ENCODE measurements at places on chromosomes 2 and 18.

DNA sequence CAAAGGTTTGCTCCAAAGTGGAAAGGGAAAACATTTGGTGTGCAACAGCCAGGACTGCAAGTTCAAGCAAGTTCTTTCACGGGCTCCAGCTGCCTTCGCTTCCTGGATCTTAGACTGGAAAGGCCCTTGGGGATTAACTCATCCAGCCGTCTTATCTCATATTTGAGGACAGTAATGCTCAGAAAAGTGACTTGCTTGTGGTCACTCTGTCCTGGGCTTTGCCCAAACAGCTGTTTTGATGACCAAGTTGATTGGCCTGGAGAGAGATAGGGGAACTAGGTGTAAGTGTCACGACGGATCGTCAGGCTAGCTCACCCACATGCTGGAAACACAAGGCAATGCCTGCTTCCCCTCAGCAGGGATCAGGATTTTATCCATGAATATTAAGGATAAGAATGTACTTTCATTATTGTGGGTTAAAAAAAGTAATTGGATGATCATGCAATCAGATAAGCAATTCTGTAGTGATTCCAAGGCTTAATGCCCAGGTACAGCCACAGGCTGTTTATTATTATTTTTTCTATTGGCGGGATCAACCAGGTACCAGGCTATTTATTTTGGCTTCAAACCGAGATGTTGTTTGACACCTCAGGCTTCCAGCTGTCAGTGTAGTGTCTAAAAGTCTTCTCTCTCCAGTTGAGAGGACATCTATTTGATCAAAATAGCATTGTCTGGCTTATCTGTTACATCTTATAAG lies 162.5 kb upstream of the EPAS1 start:
- DNase-seq = peak; percentile 36

- no peak for DNase-seq
These were observed 42.7 kb upstream of the ATP9B start for GRCh38 chr18:79026491-79026890.

DNA sequence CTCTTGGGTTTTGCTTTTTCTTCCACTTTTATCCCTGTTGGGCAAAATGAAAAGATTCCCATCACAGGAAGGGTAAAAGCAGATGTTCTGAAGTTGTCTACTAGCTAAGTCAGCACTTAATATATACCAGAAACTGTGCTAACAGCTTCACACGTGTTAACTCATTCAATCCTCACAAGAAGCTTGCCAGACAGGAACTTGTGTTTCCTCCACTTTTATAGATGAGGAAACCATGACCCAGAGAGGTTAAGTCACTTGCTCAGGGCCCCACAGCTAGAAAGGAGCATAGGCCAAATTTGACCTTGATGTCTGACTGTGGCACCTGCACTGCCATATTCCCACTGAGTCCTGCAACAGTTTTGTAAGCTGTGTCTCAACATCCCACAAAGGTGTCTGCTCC lies 76.8 kb upstream of the EPC2 start:
- DNase-seq = no peak

- DNase-seq = no peak
These were observed 90.6 kb upstream of the ARL4C start for GRCh38 chr2:234587341-234588053.

DNA sequence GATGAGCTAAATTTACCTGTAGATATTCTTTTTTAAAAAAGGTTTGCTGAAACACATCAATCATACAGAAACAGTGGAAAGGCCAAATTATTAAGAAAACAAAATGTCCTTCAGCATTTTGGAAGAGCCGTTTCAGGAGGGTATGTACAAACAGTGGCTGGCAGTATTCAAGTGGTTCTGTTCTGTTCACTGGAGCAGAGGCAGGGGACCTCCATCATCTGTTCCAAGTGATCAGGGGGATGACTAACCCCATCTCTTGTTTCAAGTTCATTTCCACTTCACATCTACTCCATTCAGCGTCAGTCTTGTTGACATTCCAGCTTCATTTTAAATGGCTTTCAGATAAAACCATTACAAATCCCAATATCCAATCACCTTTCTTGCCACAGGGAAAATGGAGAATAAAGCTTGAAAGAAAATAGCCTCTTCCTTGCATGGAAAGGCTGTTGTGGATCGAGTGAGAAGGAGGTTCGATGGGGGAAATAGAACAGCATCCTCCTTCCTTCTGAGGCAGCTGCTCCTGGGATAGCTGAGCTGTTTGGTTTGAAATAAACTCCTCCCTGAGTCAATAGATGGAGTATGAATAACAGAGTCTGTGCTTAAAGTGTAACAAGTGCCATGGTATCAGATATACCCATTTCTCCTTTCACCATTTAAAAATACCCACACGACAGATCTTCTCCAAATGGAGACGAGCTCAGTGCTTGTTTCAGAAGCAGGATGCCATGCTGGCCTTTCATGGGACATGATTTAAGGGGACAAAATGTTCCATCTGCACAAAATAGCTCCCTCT lies 63.7 kb upstream of the OTOF start:
- no peak for DNase-seq

DNA sequence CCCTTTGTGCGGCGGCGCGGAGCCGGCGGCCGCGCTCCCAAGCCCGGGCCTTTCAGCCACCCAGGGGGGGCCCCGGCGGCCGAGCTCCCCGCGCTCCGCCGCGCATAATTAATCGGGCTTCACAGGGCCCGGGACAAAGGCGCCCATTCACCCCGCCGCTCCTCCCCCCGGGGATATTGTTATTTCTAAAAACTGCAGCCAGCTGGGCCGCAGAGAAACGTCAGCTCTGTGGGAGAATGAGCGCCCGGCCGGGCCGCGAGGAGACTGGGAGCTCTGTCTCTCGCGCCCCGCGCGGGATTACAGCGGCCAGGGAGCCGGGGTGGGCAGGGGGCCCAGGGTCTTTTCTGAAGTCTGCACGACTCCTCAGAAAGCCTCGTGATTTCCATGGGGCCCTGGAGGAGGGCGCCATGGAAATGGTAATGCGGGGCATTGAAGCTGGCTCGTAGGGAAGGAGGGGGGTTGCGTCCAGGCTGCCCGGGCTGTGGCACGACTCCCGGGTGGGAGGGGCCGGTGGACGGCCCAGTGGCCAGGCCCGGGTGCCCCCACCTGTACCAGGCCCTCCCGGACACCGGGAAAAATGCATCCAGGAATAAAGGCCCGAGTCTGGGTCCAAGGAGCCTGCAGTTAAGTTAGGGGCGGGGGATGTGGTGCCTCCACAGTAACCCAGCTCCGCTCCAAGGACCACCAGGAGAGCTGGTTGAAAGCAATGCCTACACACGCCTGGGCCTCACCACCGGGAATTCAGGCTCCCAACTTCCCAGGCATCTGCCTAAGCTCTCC lies 125.3 kb downstream of the ZFP36L2 start:
- DNase-seq = no peak

DNA sequence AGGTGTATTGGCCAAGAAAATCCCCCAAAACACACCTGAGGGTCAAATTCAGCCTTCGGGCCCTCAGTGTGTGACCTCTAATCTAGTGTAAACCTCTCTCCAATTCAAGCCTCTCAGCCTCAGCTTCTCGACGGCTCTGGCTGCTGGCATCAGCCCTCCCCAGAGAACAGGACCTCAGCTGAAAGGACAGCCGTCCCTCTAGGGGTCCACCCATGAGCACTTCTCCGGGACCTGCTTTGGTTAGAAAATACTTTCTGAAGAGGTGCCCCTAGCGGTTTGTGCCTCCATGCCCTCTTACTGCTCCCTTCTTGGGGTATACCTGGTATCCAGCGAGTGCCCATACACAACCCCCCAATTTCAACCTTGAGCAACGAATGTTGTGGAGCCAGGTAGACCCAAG lies 48.8 kb downstream of the INHBB start:
- DNase-seq = no peak

DNA sequence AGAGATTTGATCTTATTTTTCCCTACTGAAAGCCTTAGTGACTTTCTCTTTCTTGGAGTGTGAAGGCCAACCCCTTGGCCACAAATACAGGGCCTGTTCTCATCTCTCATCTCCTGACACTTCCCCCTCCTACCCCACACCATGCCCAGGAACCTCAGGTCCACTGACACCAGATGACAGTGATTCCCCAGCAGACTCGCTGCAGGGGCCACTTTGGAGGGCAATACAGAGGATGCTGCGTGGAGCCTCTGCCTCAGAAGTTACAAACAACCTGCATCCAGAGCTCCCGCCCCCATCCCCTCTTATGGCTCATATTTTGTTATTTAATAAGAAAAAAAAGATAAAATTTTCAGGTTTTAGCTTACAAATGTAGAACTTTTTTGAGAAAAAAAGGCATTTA lies 70.1 kb upstream of the LGALSL start:
- no peak for DNase-seq

GRCh38 chr18:6649421-6650126 lies 79.9 kb upstream of the ARHGAP28 start:
- no peak for DNase-seq

DNA sequence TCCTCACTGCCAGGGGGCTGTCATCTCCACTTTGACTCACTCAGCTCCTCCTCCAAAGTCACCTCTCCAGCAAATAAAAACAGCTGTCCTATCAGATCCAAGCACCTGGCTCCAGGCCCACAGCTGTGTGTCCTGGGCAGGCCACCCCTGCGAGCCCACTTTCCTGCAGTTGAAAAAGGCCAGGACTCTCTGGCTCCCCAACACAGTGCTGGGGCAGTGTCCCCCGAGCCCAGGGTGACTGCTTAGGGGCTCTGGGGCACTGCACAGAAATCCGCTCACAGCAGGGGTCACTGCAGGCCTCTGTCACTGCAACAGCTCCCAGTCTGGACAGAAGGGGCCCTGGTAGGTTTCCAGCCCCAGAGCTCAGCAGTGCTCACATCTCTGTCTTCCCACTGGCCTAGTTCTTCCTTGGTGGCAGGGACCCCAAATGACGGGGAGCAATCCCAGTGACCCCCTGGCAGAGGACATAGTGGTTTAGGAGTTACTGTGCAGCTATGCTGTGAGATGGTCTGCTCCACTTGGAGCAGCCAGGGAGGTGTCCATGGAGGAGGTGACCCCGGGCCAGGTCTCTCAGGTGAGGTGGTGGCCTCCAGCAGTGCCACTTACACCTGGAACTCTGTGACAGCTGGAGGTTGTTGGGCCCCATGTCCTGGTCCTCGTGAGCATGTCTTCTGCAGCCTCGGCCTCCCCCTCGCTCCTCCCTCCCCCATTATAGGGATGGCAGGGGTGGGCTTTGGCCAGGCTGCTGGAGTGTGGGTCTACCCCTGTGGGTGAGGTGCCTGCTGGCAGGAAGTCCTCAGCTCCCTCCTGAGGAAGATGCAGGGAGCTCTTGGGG lies 35.5 kb downstream of the HS6ST1 start:
- DNase-seq = no peak

DNA sequence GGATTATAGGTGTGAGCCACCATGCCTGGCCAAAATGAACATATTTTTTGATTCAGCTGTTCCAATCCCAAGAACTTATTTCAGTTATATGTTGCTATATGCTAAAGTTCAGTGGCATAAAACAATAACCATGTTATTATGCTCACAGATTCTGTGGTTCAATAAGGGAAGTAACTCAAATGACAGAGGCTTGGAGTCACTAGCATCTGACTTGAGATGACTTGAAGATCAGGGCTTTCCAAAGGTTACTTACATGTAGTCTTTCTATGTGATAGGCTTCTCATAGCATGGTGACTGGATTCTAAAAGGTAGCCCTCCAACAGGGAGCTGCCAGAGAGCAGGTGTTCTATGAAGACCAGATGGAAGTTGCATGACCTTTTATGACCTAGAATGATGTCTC lies 17.2 kb downstream of the CLK1 start:
- DNase-seq = no peak

DNA sequence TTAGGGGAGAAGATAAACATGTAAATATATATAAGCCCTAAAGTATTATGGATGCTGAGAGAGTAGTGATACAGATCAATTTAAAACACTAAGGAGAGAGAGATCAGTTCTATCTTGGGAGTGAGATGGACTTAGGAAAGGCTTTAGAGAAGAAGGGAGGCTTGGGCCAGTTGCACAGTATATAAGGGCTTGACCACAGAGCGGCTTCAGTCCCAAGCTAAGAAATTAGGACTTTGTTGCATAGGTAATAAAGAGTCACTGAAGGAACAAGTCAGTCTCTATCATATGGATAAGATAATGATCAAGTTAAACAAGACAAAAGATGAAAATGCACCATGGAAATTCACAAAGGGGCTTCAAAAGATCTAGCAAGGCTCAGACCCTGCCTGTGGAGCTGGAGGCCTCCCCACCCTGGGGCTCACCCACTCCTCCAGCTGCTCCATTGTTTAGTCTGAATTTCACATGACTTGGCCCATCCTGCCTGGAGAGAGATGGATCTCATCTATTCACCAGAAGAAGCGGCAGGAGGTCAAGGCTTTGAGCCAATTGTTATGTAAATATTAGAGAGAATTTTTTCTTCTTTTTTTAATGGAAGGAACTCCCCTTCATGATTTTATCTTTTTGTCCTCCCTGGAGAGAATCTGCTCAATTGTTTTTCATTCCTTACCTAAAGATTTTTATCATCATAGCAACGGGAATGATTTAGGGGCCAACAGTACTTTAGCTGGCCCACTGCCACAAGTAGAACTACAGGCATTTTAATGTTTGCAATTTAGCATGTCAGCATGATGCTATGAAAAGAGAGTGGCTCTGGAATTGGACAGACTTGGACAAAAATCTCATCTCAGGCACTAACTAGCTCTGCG lies 44.0 kb downstream of the GYPC start:
- no peak for DNase-seq

DNA sequence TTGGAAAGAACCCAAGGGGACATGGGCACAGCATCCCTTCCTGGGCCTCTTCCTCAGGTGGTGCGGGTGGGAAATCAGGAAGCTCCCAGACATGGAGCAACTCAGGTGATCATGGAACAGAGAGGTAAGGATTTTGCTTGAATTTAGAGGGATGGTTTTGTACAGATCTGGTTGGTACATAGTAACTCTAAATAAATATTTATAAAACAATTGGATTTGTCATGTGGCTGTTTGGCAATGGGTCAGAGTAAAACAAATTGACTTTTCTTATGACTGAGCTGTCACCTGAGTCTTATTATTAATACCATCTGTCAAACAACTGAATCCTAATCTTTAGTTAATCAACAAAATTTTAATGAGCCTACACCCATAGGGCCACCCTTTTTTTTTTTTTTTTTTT lies 19.4 kb upstream of the TMEM178A start:
- DNase-seq = no peak

DNA sequence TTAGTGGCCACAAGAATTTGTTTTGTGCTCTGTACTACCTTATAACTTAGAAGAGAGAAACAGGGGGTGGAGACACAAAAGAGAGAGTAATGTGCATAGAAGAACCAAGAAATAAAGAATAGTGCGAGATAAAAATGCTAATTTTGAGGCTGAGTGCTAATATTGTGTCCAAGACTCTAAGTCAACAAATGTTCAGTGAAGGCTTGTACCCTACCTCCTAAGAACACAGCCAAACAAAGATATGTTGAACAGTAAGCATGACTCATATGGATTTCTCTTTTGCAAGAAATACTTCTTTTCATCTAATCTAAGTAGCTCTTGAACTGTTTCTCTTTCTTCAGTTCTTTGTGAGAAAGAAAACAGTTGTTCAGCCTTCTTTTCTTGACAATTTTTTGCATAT lies 45.2 kb downstream of the GAREM1 start:
- no peak for DNase-seq
